ENCODE measurements at places on chromosomes 13 and 19.

GRCh38 chr13:48006396-48006795 is 5.3 kb upstream of the SUCLA2 start:
- no peak for DNase-seq

- DNase-seq: no peak
Observed at GRCh38 chr13:44833139-44833538, 156.1 kb downstream of the NUFIP1 start.

GRCh38 chr13:26446751-26447150 is 110.7 kb upstream of the WASF3 start:
- no peak for DNase-seq

DNA sequence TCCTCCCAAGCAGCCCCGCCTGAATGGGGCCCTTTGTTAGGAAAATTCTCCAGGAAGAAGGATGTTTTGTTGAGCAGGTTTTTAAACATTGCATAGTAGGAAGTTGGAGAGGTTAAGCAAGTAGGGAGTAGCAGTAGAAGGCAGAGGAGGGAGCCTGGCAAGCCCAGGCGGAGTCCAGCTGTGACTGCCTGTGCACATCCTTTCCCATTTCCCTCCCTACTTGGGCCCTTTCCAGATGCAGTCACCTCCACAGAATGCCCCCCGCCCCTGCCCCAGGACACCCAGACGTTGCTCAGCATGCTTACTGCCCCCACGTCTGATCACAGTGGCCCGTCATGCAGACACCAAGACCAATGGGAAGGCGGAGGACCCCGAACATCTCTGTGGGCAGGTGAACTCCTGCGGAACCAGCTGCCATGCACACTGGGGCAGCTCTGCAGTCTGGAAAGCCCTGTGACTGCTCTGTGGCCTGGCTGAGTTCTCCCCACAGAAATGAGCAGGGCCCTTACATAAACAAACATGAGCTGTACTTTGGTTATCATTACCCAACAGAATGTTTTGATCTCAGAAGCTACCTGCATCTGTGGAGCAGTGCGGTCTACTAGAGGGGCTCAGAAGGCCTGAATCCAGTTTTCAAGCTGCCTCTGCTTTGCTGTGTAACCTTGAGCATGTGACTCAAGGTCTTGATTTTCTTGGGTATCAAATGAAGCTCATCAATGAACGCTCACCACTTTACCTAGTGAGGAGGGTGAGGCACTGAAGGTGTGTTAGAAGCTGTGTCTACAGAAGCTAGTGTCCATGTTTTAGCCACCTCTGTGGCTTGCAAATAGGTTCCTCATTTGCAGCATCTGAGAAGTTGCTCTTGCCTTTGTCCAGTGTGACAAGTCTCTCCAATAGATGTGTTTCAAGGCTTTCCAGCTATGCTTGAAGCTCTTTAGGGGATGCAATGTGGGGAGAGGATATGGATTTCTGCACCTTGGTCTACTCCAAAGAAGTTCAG is 84.2 kb downstream of the TNFRSF19 start:
- DNase-seq: no peak

Data from SW 1271 (cell line).